ENCODE measurements at places on chromosomes 6 and 20.

GRCh38 chr6:4133941-4134838 is 1.2 kb downstream of the ECI2 start:
- no peak for DNase-seq

GRCh38 chr20:46014517-46015396 is 6.0 kb downstream of the MMP9 start:
- DNase-seq: no peak

DNA sequence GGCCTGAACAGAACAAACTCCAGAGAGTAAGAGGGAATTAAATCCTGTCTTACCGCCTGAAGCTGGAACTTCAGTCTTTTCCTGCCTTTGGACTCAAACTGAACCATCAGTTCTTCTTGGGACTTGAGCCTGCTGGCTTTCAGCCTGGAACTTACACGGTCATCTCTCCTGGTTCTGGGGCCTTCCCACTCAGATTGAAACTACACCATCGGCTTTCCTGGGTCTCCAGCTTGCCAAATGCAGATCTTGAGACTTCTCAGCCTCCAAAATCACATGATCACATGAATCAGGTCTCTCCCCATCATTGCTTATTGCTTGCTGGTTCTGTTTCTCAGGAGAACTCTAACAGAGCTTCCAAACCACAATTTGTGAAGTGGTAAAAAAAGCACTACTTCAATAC is 276.3 kb downstream of the KIF16B start:
- DNase-seq: no peak

DNA sequence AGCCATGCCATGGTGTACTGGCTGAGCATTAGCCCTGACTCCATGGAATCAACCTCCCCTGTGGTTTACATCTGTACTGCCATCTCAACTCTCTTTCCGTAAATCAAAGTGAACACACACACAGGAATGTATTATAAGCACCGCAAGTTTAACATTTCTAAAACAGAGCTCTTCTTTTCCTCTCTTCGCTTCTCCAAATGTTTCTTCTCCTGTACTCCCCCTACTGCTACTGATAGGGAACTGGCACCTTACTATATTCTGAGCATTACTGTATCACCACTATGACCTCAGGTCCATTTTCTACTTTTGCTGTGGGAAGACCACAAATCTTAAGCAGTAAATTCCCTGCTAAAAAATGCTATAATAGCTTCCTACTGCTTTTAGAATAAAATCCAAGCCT is 101.2 kb downstream of the NUS1 start:
- DNase-seq: no peak

- DNase-seq: no peak
Observed at GRCh38 chr6:152846825-152847224, 96.2 kb downstream of the VIP start.

GRCh38 chr6:76772951-76773350 is 690.3 kb downstream of the HTR1B start:
- no peak for DNase-seq

DNA sequence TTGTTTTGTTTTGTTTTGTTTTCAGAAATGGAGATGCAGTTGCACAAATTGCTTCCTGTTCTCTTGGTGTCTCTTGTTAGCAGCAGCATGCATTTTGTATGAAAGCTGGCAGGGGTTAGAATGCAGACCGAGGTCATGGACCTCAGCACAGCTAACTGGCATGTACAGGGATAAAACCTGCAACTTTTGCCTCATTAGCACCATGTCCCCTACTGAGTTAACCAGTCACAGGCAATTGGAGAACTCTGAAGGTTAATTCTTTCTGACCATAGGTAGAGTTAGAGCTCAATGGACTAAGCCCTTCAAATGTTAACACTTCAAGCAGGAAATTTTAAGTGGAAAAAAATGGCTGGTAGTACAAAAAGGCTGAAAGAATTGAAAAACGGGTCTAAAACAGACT is 377.1 kb downstream of the ADGRB3 start:
- no peak for DNase-seq

DNA sequence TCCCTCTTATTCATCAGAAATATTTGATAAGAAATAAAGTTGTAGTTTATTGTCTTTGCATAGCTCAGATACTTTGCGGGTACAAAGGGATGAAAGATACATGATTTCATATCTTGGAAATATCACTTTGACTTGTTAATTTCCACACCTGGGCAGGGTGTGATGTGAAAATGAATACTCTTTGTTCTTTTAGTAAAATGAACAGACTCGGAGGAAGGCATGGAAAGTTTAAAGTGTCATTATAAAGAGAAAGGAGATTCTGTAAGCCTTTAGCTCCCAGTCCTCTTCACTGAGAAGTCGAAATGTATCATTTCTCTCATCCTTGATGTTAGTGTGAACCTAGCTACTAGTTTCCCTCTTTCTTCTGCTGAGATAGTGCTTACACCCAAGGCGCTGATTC is 36.7 kb upstream of the AKIRIN2 start:
- no peak for DNase-seq

- DNase-seq: no peak
Observed at GRCh38 chr6:112241820-112242429, 12.4 kb downstream of the LAMA4 start.

DNA sequence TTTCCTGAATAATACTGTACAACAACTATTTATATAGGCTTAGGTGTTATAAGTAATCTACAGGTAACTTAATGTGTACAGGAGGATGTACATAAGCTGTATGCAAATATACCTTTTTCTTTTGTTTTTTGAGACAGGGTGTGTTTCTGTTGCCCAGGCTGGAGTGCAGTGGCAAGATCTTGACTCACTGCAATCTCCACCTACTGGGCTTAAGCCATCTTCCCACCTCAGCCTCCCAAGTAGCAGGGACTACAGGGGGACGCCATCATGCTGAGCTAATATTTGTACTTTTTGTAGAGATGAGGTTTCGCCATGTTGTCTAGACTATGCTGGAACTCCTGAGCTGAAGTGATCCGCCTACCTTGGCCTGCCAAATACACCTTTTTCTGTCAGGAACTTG is 191.7 kb upstream of the ZNF217 start:
- DNase-seq: no peak

- DNase-seq: no peak
Observed at GRCh38 chr6:115004982-115005381, 662.2 kb upstream of the HS3ST5 start.

- no peak for DNase-seq
Observed at GRCh38 chr6:35052694-35053565, 88.2 kb downstream of the TCP11 start.

- no peak for DNase-seq
Observed at GRCh38 chr6:36523936-36524499, 23.3 kb downstream of the STK38 start.

DNA sequence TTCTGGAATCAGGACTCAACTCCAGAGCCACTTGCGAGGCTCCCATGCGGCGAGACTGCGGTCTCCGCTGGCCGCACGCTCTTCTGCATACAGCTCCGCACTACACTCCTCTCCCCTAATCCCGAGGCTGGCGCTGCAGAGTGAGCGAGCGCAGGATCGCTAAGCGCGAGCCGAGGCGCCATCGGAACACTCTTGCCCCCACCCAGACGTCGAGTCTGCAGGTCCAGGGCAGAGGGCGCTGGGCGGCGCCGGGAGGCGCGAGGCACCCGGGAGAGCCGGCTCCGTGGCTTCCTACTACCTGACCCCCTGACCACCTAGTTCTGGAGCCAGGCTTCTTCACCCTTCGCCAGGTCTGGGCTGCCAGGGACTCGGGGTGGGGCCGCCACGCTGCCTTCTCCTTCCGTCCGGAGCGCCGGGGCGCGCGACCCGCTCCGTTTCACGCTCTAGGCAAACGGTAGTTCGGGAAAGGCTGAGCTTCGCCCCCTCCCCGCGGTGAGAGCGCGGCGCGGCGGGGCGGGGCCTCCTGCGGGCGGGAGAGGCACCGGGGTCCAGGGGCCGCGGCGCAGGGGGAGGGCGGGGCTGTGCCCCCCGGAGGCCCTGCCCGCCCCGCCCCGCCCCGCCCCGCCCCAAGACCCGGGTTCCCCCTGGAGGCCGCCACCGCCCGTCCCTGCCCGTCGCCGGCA is 5.4 kb upstream of the TUBB2A start:
- peak; percentile 86 for DNase-seq

- DNase-seq: no peak
Observed at GRCh38 chr20:46751856-46752255, 42.4 kb downstream of the SLC2A10 start.

GRCh38 chr20:5770231-5770986 is 20.2 kb downstream of the SHLD1 start:
- no peak for DNase-seq

DNA sequence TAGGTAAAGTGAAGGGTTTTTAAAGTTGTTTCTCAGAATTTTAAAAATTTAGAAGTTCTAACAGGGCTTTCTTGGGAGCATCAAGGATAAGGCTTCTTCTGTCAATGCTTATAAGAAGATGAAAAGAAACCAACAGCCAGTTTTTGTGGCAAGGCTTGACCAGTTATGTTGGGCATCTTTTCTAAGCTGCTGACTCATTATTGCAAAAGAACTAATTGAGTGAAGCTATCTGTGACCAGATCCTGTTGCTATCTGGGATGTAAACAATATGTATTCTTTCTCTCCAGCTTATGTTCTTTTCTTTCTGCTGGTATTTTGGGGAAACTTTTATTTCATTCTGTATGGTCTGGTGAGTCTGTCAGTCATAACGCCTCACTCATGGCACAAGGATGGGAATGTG is 643.8 kb downstream of the HDGFL1 start:
- DNase-seq: no peak

GRCh38 chr6:138691595-138692057 is 81.9 kb upstream of the CCDC28A start:
- DNase-seq: no peak

DNA sequence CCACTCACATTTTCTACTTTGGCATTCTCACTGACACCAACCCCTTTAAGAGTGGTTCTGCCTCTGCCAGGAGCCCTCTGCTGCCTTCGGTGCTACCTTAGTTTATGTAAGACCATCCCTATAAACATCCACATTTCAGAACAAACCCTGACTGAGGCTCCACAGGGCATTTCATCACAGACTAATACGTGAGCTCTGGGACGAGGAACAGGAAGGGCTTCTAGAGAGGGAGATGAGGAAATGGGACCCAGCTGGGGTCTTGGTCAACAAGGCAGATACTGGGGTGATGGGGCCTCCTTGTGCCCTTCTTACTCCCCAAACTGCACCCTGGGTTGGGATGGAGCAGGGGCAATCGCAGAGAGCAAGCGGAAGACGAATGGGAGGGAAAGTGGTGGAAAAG is 86.5 kb upstream of the FYN start:
- DNase-seq: no peak

- DNase-seq: no peak
Observed at GRCh38 chr20:20199361-20200160, 147.2 kb downstream of the CFAP61 start.

- DNase-seq: no peak
Observed at GRCh38 chr6:33428966-33429749, 9.3 kb downstream of the SYNGAP1 start.

DNA sequence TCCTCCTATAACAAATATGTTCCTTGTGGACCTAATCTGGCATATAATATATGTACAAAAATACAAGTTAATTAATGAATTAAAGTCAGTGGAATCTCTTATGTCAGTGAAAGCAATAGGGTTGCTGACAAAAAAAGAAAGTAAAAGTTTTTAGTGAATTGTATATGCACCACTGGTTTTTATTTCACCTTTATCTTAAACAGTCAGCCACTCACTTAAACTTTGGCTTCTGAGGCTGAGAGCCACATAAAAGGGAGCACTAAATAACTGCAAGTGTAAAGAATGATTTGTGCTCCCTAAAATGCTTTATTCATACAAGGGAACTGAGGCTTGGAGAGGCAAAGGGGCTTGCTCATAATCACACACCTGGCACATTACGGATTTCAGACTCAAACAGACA is 9.9 kb upstream of the F13A1 start:
- DNase-seq: no peak

DNA sequence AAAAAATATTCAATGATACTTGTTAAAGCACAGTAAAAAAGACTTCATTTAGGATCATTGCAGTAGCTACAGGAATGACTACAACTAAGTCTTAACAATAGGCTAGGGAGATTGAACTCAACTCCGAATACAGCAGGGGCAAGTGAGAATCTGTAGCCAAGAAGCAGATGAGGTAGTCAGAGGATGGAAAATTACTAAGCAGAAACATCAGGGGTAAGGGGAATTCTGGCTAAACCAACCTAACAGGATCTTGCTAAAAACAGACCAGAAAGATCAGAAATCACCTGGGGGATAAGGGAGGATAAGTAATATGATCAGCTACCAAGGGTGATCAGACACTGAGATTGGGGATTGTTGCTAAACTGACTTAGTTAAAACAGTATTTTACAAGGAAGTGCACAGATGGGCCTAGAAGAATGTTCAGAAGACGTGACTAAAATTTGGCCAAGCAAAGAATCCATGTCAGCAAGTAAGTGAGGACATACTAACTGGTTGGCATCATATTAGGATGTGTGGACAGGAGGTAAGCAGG is 217.5 kb downstream of the TENT5A start:
- no peak for DNase-seq

DNA sequence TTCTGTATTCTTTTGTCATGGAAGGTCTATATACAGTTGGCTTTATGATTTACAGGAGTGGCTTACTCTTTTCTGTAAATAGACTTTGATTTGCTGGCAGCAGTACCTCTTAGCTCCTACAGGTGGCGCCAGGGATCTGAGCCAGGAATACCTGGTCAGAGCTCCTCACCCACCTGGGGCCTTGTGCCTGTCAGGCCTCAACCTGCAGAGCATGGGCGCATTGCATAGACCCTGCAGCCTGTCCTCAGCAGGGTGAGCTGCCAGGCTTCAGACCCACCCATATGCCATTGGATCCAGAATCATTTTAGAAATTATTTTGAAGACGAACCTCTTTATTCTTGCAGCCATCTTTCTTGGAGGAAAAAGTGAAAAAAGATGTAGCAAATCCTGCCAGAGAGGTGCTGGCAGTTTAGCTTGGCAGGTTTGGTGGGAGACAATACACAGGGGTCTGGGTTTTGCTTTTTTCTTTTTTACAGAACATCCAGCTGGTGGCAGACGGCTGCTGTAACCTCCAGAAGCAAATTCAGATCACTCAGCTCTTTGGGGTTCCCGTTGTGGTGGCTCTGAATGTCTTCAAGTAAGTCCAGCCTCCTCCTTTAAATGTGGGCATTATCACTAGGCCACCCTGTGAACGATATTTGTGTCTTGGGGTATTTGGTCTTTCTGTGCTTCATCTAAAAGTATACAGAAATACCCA is 149.1 kb downstream of the MTHFD1L start:
- peak; percentile 69 for DNase-seq

DNA sequence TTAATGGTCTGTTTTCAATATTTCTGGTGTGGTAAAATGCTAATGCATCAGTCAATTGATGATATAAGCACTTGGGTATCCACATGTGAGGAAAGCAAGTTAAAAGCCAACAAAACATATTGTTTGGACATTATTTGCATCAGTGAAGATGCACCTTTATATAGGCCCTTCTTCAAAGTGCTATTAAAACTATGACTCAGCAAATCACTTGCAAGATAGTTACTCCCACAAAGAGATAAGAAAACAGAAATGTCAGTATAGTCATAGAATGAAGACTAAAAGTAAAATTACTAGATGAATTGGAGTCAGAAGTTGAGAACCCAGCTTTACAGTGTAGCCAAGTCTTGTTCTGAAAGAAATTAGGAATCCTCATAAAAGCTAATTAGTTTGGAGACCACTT is 14.6 kb upstream of the GRM1 start:
- no peak for DNase-seq

GRCh38 chr6:141726248-141726647 is 406.5 kb upstream of the GJE1 start:
- peak; percentile 48 for DNase-seq
